Hematopoietic multipotent progenitor cell treated with erythropoietin and hydrocortisone succinate and interleukin-3 and kit ligand, for 17 days (in vitro differentiated cells): ENCODE measurements at places on chromosomes 5 and 9.

GRCh38 chr9:109482391-109482916 lies 15.7 kb downstream of the PTPN3 start:
- DNase-seq: no peak

DNA sequence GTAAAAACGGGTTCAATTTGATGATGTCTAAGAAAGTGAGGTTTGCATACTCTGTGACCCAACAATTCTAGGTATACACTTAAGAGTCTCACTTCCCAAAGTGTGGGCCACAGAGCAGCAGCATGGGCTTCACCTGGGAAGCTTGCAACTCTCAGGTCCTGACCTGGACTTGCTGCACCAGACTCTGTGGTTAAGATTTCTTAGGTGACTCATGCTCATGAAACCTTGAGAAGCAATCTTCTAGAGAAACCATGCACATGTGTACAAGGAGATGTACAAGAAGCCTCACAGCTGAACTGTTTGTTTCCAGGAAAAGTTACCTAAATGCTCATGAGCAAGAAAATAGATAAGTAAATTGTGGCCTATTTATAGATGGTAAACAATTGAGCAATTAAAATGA lies 30.0 kb downstream of the DNAJC21 start:
- no peak for DNase-seq

GRCh38 chr5:43215073-43215631 lies 23.1 kb downstream of the NIM1K start:
- DNase-seq: no peak

DNA sequence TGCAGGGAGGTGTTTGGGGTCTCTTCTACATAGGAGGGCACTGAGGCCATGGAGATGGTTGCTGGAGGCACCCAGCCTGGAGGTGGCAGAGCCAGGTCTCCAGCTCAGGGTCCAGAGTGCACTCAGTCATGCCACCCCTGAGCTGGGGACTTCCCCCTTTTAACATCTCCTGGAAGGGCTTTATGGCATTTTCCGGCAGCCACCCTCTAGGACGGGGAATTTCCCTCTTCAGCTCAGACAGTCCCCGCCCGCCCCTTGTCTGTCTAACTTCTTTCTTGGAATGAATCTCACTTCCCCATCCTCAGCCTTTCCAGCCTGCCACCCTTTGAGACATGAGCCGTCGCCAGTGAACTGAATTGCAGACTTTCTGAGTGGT lies 49.9 kb downstream of the COL15A1 start:
- no peak for DNase-seq

DNA sequence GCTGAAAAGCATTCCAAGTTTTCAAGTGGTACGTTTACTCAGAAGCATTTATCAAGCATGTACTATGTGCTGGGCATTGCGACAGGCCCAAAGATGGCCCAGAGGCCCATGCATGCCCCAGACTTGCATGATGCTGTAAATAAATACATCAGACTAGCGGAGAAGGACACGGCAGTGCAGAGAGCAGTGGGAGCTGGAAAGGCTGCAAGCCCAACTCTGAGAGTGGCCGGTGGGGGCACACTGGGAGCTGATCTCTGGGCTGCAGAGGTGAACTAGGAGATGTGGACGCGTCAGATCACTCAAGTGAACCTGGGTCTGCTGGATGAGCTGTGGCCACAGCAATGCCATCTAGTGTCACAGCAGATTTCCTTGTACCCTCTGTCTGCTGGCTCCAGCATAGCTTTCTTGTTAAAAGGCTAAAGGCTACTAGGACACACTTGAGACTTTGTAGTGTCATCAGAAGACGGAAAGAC lies 246.9 kb downstream of the FANCC start:
- DNase-seq: no peak

DNA sequence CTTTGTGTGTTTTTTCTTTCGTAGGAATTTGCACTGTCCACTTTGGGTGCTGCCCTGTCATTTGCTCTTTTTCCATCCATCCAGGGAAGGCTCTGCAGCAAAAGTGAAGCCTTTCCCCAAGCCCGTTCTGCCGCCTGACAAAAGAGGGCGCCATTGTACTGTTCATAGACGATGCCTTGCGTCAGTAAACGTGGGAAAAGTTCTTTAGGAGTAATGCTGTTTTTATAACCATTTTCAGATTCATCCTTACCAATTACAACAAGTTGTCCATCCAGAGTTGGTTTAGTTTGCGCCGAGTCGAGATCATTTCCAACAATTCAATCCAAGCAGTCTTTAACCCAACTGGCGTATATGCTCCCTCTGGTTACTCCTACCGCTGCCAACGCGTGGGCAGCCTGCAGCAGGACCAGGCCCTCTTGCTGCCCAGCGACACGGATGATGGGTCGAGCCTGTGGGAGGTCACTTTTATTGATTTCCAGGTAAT lies 34.3 kb upstream of the RPS23 start:
- DNase-seq: peak; percentile 26

- no peak for DNase-seq
Observed at GRCh38 chr5:154316223-154316935, 125.8 kb downstream of the GALNT10 start.

GRCh38 chr5:153880106-153880505 lies 158.6 kb downstream of the FAM114A2 start:
- DNase-seq: no peak

- DNase-seq: no peak
Observed at GRCh38 chr9:26789959-26790358, 102.6 kb downstream of the CAAP1 start.

DNA sequence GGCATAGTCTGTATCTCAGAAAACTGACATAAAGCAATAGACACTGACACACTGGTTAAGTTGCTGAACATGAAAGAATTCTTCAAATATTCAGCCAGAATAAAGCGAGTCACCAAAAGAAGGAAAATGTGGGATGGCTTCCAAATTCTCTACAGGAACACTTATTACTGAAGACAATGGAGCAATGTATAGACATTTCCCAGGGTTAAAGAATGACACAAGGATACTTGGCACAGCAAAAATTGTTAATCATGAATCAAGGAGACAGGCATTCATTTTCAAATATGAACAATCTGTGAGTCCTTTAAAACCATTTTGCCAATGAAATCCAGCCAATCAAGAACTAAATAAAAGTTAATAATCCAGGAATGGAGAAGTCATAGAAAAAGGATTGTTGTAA lies 92.5 kb downstream of the MTX3 start:
- DNase-seq: no peak

DNA sequence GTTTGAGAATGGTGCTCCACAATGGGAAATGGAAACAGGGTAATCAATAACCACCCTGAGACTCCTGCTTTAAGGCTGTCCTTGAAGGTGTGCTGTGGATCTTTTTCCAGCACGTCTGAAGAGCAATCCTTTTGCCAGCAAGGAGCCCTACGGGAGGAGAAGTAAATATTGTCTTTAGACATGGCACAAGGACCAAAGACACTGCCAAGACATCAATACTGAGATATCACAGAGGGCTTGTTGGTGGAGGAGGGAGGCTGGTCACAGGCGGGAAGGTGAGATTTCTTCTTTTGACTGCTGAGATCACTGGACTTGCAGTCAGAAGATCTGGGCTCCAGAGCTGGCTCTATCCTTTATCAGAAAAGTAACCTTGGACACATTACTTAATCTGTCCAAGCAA lies 135.0 kb upstream of the ZNF462 start:
- no peak for DNase-seq

DNA sequence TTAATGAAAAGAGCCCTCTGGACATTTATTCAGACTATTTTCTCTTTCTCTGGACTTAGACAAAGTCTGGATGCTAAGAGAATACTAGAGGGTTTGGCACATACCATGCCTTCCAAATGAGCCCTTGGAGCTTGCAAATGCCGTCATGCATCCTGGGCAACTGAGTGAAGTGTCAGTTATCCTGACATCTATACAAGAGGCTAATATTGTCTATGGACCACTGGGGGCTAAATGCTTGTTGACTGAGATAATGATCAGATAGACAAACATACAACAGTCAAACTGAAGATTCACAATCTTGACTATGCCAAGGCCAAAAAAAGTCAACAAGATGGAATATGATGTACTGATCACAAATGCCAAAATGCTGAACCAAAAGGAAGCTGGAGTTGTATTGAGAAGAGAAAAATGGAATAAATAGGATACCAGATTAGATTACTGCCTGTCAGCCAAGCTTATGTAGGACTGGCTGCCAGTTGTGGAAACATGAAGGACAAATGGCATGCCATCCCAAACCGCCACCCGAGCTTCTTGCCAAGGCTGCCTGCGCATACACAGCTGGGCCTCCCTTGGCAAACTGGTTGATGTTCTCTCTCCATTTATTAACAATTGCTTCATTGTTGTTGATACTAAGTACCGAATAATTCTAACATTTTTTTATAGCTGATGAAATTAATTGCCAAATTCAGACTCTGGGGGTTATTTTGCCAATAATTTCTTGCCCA lies 240.1 kb upstream of the GRAMD2B start:
- no peak for DNase-seq

- DNase-seq: no peak
Observed at GRCh38 chr5:6543830-6544560, 88.8 kb downstream of the NSUN2 start.

GRCh38 chr5:72160959-72161358 lies 53.7 kb downstream of the MAP1B start:
- DNase-seq: no peak

DNA sequence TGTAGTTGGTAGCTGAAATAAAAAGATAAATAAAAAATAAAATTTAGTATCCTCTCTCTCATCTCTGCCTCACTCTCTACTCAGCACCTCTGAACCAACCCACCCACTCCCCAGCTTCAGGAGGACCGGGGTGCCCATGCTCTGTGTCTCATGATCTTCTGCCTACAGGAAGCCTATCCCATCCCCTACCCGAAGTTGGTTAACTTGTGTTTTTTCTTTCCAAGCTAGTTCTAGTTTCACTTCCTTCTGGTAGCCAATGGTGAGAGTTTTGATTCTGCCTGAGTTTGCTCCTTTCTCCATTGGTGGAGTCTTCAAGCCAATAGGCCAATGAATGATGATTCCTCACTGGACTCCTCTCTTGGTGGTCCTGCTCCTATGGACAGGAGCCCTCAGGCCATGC lies 32.1 kb downstream of the SNX24 start:
- no peak for DNase-seq

DNA sequence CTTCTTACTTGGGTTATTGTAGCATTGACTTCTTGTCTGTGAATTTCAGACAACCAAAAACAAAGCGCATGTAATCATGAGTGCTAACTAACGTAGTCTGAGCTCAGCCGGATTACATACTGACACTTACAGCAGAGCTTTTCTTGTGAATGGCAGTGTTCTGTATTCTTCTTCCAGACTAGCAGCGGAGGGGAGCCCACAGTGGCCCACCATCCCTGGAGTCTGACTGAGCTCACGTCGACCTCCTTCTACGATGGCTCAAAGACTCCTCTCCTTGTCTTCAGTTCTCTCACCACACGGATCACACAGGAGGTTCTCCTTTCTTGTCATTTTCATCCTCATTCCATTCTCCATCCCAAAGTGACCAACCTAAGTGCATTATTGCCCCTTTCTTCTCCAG lies 211.4 kb downstream of the CHSY3 start:
- no peak for DNase-seq

DNA sequence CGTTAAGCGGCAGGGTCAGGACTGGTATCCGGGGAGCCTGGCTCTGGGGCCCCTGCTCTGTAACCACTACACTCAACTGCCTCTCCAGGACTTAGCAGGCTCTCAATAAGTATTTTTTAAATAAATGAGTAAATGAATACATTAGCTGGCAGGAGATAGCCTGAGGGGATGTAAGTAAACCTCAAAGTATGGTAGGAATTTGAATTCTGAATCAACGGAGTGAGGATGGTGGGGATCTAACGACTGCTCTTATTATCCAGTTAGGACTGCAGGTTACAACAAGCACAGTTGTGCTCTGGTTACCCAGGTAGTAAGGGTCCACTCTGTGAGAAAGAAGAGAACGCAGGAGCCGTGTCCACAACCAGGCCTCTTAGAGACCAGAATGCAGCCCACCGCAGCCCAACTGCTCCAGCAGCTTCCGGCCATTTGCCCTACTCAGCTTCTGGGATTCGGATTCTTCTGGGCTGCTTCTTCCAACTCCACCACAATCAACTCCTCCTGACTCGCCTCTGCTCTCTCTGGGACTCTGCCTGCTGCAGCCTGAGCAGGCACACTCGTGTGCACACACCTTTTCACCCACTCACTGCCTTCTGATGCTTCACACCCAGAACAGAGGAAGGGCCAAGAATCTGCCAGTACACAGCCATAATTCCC lies 52.6 kb downstream of the MED27 start:
- DNase-seq: no peak

GRCh38 chr5:118327389-118327788 lies 661.0 kb downstream of the DTWD2 start:
- no peak for DNase-seq

DNA sequence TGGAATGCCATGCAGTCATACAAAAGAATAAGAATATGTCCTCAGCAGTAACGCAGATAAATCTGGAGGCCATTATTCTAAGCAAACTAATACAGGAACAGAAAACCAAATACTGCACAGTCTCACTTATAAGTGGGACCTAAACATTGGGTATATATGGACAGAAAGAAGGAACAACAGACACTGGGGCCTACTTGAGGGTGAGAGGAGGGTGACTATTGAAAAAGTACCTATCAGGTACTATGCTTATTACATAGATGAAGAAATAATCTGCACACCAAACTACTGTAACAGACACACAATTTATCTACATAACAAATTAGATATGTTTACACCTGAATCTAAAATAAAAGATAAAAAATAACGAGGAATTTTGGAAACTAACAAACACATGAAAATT lies 38.8 kb downstream of the MEIKIN start:
- DNase-seq: no peak

DNA sequence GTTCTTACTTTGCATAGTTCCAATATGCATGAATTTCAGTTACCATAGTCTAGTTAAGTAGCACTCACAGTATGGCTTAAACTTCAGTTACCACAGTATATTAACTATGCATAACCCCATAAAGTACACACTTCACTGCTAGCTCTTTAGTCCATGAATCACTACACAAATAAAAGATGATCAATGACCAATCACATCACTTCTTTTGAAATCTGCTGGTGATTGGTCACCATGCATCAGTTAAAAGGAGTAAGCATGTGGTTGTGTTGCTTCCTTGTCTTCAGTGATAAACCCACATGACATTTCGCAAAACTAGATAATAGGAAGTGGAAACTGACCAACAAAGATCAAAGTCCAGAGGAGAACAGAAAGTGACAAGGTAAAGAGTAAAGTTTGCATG lies 79.0 kb downstream of the TAF11L14 start:
- no peak for DNase-seq

- no peak for DNase-seq
Observed at GRCh38 chr9:124251605-124252378, 6.0 kb upstream of the NEK6 start.

DNA sequence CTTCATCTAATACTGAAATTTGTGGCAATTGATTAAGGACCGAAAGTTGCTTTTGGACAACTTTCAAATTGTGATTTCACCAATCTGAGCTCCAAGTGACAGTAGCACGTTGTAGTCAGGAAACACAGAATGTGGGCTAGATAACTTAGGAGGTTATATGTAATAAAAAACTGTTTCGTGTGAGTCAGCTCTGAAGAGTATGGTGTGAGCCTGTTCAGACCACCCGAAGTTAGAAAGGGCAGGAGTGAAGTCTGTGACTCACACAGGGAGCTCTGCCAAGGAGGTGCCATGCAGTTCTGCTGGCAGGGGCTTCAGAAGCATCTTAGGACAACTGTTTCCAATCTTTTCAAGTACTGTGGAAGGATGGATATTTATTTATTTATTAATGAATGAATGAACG lies 16.4 kb upstream of the ZBTB34 start:
- no peak for DNase-seq

GRCh38 chr5:116090302-116090701 lies 5.5 kb downstream of the COMMD10 start:
- DNase-seq: no peak
